ENCODE measurements at places on chromosomes 16 and 17.

GRCh38 chr16:62701426-62701825 is 665.2 kb upstream of the CDH8 start:
- no peak for DNase-seq

DNA sequence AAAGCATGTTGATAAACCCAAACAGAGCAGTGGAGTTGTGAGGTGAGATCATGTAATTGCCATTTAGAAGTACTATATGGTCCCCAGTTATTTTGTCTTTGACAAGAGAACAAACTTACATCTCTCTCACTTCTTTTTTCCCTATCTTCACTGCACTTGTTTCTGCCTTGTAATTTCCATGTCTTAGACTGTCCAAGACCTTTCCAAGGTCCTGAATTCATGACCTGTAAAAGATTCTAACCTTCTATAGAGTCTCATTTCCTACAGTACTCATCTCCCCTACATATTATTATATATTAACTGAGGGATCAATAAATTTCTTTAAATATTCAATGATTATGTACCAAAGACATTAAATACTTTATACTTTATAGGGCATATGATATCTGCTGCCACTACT is 295.3 kb upstream of the KIF2B start:
- no peak for DNase-seq

GRCh38 chr17:39673335-39674081 is 5.3 kb downstream of the PNMT start:
- no peak for DNase-seq

- DNase-seq: no peak
Observed at GRCh38 chr16:3601614-3602319, 9.6 kb downstream of the SLX4 start.

- peak; percentile 23 for DNase-seq
Observed at GRCh38 chr17:81665205-81666091, 957 bp downstream of the OXLD1 start.

- no peak for DNase-seq
Observed at GRCh38 chr16:29708917-29709600, 30.1 kb downstream of the QPRT start.

DNA sequence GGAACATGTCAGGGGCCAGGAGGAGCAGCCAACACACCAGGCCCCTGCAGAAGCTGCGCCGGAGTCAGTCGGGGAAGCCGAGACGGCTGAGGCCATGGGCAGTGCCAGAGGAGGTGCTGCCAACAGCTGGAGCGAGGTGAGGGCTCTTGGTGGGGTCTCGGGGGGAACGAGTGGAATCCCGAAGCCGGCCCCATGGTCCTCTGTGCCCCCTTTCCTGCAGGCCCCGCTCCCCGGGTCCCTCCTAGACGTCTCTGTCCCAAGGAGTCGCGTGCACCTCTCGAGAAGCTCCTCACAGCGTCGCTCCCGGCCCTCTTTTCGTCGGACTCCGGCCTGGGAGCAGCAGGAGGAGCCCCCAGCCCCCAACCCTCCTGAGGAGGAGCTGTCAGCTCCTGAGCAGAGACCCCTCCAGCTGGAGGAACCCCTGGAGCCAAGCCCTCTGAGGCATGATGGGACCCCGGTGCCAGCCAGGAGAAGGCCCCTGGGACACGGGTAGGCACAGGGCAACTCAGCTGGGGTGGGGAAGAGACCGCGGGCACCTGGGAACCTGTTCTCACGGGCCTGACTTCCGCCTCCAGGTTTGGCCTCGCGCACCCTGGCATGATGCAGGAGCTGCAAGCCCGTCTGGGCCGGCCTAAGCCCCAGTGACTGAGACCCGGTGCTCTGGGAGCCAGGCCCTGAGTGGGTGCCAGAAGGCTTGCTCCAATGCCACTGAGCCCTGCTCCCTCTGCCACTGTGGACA is 3.6 kb downstream of the APOBR start:
- no peak for DNase-seq

GRCh38 chr16:73124097-73124652 is 76.2 kb upstream of the ZFHX3 start:
- DNase-seq: no peak

DNA sequence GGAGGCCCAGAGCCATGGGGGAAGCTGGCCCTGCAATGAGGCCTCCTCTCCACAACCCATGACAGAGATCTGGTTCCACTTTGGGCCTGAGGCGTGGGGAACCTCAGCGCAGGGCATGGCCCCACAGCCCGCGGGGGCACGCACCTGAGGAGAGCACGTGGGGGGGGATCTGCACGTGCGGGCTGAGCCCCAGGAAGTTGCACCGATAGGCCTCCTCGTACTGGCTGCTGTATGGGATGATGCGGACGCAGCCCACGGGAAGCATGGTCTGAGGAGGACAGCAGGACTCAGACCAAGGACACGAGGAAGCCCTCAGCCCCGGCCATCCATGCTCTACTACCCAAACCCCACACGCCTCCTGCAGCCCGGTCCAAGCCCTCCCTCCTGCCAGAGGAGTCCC is 10.1 kb upstream of the PLD6 start:
- DNase-seq: no peak

GRCh38 chr17:4340914-4341615 is 25.4 kb downstream of the UBE2G1 start:
- no peak for DNase-seq

GRCh38 chr16:82874672-82875071 is 247.9 kb downstream of the CDH13 start:
- DNase-seq: no peak

DNA sequence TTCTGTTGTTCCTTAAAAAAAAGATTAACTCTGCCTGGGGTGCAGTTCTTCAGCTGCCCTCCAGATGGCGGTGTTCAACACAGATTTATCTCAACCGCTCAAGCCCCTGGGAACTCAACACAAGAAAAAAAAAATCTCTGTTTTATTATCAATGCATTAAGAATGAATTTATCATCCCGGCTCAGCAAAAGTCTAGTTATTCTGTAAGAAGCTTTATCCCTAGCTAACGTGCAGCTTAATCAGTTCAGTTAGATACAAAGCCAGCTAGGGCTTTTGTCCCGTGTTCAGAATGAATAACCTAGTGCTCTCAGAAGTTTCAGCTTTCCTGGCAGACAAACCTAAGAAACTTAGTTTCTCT is 475.9 kb upstream of the CCL2 start:
- peak; percentile 58 for DNase-seq

GRCh38 chr16:64629622-64630021 is 492.2 kb downstream of the CDH11 start:
- DNase-seq: no peak

GRCh38 chr16:15031179-15031578 is 24.7 kb downstream of the NTAN1 start:
- DNase-seq: no peak

DNA sequence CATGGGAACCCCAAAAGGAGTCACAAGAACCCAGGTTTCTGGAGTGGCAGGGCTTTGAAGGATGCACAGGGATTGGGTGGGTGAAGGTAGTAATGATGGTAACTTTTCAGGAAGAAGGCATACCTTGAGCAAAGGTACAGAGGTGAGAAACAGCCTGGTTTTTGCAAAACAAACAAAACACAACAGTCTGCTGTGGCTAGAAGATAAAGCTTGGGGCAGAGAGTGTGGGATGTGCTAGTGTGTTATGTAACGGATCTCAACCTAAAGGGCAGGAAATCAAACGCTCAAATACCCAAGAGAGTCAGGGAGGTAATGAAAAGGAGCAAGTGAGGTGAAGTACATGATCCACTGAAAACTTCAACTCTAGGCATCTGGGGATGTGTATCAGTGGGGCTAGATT is 4.6 kb downstream of the PTGES3L start:
- DNase-seq: no peak

GRCh38 chr16:73048292-73049080 is 558 bp upstream of the ZFHX3 start:
- peak; percentile 65 for DNase-seq

DNA sequence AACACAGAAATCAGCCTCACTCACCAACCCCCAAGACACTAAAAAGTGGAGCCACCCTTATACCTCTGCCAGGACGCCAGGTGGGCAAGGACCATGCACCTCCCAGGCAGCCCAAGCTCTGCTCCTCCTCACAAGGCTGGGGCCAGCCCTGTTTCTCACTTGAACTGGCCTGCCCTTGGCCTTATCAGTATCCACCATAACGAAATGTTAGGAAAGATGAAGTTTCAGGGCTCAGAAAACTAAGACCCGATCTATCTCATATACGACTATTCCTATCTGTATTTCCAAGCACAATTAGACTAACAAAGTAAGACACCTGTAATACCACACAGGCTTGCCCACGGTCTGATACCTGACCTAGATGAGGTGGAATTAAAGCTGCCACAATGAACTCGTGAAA is 6.9 kb downstream of the FBXO31 start:
- DNase-seq: no peak

DNA sequence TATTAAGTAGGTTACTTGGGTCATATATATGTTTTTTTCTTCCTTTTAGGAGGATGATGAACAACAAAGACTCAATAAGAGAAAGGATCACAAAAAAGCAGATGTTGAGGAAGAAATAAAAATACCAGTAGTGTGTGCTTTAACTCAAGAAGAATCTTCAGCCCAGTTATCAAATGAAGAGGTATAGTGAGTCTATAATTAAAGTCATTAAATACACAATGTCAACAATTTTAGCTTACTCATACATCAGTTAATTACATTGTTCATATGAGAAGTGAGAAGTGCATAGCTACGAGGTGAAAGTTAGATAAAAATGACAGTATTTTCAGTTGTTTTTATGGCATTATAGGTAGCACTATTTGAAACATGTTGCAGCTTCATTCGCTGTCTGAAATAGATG is 65.2 kb downstream of the NUP88 start:
- no peak for DNase-seq

- peak; percentile 18 for DNase-seq
Observed at GRCh38 chr16:31064882-31065461, 9.1 kb downstream of the ZNF668 start.

DNA sequence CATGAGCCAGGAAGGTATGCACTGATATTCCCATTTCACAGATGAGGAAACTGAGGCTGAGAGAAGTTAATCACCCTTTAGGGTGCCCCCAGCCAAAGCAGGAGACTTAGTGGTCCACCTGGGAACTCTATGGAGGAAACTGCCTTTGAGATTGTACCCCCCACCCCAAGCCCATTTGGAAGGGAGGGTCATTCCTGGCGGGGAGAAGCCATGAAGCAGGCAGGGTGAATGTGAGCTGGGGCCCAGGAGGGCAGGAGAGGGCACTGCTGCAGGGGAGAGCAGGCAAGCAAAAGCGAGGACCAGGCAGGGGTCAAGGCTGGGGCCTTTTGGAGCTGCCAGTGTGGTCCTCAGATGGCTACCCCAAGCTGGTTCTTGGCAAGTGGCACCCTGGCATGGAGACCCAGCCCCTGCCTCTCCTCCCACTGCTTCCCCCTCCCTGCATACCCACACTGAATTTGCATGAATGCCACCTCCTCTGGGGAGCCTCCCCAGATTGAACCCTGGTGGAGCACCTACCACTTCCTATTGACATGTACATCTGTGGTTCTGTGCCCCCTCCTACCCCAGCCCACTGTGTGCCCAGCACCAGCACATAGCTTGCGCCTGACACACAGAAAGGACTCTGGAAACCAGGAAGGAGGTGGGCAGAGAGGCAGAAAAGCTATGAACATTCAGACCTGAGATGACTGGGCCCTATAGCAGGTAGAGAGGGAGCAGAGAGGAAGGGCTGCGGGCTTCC is 965 bp upstream of the TMC6 start:
- DNase-seq: no peak

DNA sequence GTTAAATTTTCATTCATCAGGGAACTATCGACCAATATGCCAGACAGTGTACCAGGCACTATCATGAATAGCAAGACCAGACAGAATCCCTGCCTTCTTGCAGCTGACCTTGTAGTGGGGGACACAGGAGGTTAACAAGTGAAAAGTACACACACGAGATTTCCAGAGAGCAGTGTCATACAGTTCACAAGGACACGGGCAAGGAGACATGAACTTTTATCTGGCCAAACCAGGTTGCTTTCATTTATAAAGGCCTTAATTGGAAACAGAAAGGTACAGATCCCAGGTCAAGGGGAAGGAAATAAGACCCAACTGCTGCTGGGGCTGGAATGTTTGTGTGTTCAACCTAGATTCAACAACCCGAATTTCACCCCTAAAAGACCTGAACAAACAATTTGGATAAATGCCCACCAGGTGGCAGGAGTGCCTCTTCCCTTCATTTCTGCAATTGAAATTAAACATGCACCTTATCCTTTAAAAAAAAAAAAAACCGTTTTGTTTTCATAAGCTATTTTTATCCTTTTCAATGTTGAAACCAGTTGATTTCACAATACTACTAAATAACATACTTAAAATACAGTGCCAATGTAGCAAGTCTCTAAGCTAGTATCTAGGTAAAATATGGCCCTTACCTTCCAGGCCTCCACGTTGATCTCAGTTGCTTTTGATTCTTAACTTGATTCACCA is 65.9 kb downstream of the EMP2 start:
- DNase-seq: peak; percentile 43

- DNase-seq: peak; percentile 92
Observed at GRCh38 chr17:76027159-76027839, at the start of gene EVPL. Gene EVPL, minus strand, starts transcription at chr17:76027306. Its CDS starts 108 bp downstream, at chr17:76027198.

GRCh38 chr17:75846692-75847613 is 2.7 kb upstream of the UNC13D start:
- DNase-seq: no peak
